Activated naive CD4-positive, alpha-beta T cell treated with Interleukin-2 at 50 U/mL for 16 hours (primary cell): ENCODE measurements at places on chromosomes 3 and 15.
A peak's percentile ranks its signal among the peaks of the same experiment; 100 is the strongest.

- DNase-seq, result no peak
Observed at GRCh38 chr3:152834776-152835600, at the start of gene P2RY1. Gene P2RY1 (plus strand): TSS chr3:152835131. CDS start chr3:152835783, 652 bp downstream.

- no peak for DNase-seq
Observed at GRCh38 chr3:104696470-104696869, 670.2 kb upstream of the ALCAM start.

GRCh38 chr15:39558421-39558820 lies 22.5 kb upstream of the THBS1 start:
- DNase-seq, result no peak

GRCh38 chr3:107430996-107431245 lies 53.7 kb downstream of the CCDC54 start:
- DNase-seq, result peak; percentile 24

- DNase-seq, result no peak
Observed at GRCh38 chr3:39140341-39140971, 12.9 kb downstream of the CSRNP1 start.

GRCh38 chr3:128895843-128896697 lies 16.6 kb downstream of the ACAD9 start:
- DNase-seq, result no peak

DNA sequence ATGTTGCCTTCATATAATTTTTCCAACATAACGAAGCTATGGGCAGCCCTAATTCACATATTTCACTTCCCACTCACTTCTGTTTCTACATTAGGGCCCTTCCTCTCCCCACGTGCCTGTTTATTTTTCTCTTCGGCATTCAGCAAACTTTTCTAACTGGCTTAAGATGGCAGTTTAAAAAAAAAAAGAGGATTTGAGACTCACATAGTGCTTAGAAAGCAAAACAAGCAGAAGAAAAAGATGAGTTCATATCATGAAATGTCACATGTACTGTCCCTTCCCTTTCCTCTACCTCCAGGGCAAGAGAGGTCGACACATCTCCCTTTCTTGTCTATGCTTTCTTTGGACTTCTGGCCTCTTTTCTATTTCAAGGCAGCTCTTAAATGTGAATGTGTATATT lies 30.6 kb downstream of the SLC49A4 start:
- no peak for DNase-seq

GRCh38 chr15:44207643-44208042 lies 12.6 kb upstream of the FRMD5 start:
- no peak for DNase-seq

- no peak for DNase-seq
Observed at GRCh38 chr3:72311425-72311824, 526.5 kb upstream of the PROK2 start.

GRCh38 chr15:100926971-100927756 lies 8.0 kb downstream of the LRRK1 start:
- no peak for DNase-seq

DNA sequence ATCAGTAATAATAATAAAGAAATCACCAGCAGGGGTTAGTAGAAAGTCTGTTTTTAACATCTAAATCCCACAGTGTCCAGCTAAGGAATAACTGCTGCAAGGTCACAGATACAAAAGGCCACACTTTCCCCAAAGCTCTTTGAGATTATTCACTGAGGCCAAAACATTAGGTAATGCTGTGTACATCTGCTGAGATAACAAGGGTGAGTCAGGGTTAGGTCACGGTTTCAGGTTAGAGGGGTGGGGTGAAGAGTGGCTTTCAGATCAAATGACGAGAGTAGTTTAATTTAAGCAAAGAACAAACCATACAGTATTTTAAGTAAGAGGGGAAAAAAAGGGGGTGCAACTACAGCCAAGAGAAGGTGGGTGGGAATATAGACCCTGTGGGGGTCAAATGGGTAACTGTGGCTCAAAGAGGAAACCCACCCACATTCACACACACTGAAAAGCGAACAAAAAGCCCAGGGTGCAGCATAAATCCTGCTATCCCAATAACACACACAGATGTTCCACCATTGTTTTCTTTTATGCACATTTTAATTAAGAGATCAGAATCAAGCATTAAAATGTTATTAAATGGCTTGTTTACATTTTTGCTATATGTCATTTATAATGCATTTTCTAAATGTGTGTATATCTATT lies 412.9 kb downstream of the TIGIT start:
- DNase-seq, result peak; percentile 17

DNA sequence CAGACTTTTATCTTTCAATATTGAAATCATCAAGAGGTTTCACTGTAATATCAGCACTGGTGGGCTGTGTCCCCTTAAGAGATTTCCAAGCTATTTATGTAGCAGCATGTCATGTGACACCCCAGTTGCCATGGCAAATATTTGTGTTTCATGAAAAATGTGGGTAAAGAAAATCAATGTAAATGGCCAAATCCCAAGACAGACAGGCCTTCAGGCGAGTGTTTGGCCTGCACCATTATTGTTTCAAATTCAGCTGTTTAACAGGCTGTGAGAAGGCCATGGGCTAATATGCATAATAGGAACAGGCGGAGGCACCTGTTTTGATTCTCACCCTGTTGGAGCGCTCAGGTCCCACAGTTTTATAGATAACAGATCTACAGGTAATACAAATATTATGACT lies 104.2 kb downstream of the IQCH start:
- DNase-seq, result no peak
